Stimulated activated CD8-positive, alpha-beta memory T cell treated with anti-CD3 and anti-CD28 coated beads, Interleukin-7, amount 100 ng/mL, for 1 hour (primary cell): ENCODE measurements at places on chromosomes 11 and 22.

GRCh38 chr11:121394785-121395184 lies 57.3 kb upstream of the SORL1 start:
- DNase-seq: no peak

GRCh38 chr11:110497231-110497978 lies 67.7 kb downstream of the FDX1 start:
- no peak for DNase-seq

- DNase-seq: no peak
These were observed 1336.8 kb downstream of the TBC1D22A start for GRCh38 chr22:48099251-48099650.

DNA sequence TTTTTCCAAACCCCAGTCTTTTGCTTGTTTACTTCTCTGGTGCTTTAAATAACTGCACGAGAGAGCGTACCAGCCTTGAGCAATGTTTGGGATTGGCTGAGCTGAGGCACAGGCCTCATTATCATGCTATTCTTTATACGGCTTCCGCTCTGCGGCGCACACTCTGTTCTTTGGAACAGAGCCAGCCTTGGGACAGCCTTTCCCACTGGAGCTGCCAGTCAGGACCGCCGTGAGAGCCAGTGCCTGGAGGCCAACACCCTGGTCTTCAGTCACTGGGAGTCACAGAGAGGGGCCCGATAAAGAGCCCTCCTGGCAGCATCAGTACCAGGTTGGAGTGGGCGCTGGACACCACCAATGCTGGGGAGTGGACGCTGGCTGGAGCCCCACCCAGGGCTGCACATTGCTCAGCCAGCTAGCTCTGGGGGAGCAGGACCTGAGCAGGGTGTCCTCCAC lies 125.6 kb downstream of the BCR start:
- no peak for DNase-seq

- no peak for DNase-seq
These were observed 100.1 kb upstream of the BID start for GRCh38 chr22:17874231-17874905.

DNA sequence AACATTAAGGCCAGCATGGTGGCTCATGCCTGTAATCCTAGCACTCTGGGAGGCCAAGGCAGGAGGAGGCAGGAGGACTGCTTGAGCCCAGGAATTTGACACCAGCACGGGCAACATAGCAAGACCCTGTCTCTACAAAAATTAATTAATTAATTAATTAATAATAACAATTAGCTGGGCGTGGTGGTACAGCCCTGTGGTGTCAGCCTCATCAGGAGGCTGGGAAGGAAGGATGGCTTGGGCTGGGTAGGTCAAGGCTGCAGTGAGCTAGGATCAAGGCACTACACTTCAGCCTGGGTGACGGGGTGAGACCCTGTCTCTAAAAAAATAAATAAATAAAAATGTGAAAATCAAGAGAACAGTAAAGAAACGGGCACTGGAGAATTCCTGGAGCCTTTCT lies 1.4 kb downstream of the ARFGAP3 start:
- no peak for DNase-seq

GRCh38 chr11:19832086-19832750 lies 119.6 kb downstream of the NAV2 start:
- no peak for DNase-seq

DNA sequence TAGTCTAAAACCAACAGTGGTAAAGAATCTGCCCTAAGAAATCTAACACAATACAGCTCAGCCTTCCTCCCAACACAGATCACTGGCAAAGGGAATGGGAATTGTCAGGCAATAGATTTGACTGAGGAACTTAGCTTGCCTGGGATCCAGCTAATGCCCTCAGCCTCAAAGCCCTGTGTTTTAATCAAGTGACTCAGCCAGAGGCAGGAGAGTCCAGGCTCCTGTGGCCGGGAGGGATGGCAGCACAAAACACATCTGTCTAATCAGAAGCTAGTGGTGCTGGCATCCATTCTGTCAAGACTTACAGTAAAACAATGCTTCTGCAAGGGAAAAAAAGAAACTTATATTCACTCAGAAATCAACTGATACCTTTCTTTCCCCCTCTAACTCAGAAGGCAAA lies 5.6 kb downstream of the SYTL2 start:
- DNase-seq: no peak

- no peak for DNase-seq
These were observed 13.5 kb upstream of the MYEOV start for GRCh38 chr11:69280451-69280850.

- DNase-seq: no peak
These were observed 76.5 kb upstream of the SYT13 start for GRCh38 chr11:45362636-45363035.

GRCh38 chr11:76782531-76783293 lies 444 bp upstream of the TSKU start:
- DNase-seq: no peak

DNA sequence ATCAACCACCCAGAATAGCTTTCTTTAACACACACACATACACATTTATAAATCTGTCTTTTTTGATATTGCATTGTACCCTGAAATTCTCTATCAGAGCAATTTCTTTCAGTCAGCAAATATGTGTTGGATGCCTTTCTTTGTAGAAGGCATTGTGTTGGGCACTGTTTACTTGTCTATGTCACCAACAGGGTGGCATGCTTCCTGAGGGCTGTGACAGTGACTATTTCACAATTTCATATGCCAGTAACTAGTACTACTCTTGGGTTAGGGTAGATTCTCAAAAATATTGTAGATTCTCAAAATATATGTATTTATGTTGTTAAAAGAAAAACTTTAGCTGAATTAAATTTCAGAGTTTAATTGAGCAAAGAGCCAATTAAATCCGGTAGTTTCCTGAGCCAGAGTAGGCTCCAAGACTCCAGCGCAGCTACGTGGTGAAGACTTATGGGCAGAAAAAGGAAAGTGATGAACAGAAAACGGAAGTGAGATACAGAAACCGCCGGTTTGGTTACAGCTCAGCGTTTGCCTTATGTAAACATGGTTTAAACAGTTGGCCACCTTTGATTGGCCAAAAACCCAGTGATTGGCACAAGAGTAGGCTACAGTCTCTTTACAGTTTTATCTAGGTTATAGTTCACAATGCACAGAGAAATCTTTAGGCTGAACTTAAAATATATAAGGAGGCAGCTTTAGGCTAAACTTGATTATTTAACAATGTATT lies 723.3 kb downstream of the NTM start:
- no peak for DNase-seq

DNA sequence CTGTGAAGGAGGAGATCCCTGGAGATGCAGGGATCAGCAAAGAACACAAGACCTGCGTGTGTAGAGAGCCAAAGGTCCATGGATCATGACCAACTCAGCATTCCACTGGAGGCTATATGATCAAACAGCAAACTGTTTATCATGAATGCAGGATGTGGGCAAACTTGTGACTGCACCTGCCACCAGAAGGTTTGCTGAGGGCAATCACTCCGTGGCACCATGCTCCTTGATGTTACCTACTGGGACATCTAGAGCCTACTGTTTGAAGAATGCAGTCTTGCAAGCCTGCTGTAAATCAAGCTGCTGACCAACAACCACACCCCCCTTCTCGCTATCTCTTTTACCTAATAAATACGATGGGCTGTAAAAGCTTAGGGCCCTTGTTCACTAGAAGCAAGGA lies 9.7 kb downstream of the SCGB1D2 start:
- DNase-seq: no peak

DNA sequence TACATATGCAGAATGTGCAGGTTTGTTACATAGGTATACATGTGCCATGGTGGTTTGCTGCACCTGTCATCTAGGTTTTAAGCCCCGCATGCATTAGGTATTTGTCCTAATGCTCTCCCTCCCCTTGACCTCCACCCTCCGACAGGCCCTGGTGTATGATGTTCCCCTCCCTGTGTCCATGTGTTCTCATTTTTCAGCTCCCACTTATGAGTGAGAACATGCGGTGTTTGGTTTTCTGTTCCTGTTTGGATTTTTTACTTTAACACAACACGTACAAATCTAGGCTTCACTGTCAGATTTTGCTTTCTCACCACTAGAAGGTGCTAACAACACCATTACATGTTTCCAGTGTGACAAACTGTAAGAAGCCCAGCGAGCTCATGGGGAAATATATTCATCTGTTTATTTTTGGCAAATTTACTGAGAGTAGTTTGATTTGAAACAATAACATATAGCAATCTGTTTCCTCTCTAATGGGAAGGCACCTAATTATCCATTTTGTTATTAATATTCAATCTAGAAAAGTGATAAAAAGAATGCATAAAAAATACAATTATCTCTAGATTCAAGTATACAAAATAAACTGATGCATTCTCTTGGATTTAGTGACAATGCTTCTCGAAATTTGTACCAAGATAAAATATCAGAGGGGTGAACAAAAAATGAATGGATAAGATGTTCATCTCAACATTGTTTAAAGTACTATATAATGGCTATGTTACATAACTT lies 23.2 kb upstream of the BIRC3 start:
- DNase-seq: no peak

DNA sequence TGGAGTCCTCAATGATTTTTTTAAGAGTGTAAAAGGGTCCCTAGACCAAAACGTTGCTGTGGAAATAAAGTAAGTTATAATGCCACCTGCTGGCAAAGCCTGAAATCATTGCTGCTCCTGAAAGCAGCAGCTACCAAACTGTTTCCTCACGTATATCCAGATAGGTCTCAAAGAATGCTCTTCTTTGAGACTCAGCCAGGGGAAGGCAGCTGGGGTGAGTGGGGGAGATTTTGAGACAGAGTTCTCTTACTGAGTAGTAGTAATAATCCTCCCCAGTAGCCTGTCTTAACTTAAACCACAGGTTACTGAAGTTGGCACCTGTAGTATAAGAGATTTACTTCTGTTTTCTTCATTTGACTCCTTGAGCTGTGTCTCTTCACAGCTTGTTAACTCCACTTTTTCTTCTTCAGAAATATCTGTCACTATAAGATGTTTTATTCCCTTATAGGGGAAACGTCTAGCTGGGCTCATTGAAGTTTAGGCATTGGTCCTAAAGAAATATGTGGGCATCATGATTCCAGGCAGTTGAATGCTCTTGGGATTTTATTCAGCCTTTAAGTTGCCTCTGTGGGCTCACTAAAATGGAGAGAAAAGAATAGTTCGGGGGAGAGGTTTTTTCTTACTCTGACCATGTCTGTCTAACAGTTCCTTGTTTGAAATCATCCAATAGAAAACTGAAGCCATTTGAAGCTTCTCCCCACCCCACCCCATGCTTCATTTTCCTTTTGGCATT lies 77.9 kb downstream of the BTBD10 start:
- no peak for DNase-seq

DNA sequence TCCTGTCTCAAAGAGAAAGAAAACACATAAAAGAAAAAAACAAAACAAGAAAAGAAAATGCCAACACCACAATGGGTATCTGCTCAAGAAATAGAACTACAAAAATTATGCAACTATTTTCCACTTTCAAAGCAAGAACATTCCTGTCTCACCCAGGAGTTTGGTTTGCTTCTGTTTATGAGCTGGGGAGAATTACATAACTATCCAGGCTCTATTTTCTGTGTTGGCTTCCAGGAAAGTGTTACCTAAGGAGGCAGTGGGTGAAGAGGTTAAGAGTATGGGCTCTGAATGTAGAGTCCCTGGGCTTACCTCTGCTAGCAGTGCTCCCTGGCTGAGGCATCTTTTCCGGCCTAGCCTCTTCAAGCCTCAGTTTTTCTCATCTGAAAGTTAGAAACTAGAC lies 426.7 kb downstream of the MIAT start:
- DNase-seq: no peak

DNA sequence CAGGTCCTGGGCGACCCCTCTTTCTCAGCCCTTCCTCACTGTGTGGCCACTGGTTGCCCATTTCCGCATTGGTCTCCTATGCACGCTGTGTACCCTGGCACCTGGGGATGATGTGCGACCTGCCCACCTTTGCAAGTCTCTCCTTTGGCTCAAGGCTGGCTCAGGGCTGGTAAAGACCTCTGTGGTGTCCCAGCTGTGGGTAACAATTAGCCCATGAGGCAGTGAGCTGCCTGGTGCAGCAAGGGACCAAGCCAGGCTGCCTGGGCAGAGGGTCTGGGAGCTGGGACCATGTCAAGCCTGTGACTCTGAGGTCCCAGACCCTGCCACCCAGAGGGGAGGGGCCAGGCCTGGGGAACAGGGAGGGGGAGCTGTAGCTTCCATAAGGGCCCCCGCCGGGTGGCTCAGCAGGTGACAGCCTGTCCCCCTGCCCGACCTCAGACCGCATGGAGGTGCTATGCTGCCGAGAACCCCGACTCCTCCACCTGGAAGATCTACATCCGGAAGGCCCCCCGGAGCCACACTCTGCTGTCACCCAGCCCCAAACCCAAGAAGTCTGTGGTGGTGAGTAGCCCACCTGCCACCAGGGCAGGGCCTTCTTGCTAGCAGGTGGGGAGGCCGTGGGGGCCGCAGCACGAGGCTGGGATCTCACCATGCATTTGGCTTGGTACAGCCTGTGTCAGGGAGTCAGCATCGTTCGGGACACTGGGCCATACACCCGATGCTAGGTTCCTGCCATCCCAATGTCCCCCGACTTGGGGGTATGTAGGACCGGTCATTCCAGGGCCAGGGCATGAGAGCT lies 112.5 kb downstream of the KCNQ1OT1 start:
- DNase-seq: no peak

DNA sequence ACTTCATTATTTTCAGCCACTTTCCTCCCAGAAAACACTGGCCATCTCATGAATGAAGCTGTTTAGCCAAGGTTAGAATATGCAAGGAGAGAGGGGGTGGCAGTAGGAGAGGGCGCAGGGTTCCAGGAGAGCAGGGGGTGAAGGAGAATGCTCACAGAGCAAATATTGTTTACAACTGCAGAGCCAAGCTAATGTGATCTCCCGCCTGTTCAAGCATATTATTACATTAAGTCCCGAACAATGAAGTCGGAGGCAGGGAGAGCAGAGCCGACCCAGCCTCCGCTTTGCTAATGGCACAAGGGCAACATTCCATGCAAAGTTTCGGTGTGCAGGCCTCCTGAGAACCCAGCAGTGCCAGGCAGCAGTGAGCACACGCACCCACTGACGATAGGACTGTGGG lies 80.1 kb downstream of the MICAL3 start:
- no peak for DNase-seq

DNA sequence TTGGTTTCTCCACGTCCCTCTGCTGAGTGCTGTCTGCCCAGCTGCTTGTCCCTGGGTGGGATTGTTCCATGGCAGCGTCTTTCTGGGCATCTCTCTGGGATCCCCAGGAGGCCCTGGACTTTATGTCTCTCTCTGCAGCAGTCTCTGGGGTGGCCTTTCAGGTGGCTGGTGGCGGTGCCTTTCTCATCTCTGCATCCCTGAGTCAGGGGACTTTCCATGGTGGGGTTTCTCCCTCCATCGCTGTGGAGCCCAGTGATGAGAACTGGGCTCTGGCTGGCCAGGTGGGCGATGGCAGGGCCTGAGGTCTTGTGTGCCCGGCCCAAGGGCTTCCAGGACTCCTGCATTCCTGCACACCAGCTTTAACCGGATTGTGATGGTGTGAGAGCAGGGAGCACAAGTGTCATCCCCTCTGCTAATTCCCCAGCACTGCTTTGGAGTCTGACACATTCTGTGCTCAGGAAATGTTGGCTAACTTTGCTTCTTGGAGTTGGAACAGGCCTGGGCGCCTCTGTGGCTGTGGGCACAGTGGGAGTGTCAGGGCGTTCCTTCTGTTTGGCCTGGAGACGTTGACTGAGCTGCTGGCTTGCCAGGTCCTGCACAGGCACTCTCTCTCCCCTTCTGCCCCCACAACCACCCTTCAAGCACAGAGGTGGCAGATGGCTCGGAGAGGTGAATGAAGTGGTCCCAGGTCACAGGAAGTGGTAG lies 27.9 kb downstream of the FAM83F start:
- DNase-seq: no peak

- DNase-seq: peak; percentile 36
These were observed 4.4 kb downstream of the KCNJ11 start for GRCh38 chr11:17384002-17384511.
